ENCODE measurements at places on chromosomes 1 and 21.

DNA sequence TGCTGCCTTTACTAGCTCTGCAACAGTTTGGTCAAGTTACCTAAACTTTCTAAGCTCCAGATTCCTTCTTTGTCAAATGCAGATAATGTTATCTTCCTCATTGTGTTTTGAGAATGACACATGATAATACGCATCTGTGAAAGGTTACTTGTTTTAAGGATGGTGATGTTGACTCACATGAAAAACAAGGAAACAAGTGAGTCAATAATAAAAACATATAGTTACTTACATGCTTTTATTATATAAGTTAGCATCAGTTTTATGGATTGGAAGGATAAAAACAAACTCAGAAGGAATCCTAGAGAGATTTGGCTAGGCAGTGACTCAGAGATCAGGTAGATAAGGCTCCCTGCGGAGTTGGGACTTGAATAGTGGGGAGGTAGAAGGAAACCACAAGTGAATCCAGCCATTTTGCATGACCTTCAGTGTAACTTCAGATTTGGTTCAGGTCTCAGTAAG is 144.6 kb downstream of the LMO4 start:
- DNase-seq, result no peak

GRCh38 chr1:230976360-230976759 is 2.3 kb downstream of the TTC13 start:
- DNase-seq, result no peak

GRCh38 chr1:164589961-164590507 is 31.1 kb downstream of the PBX1 start:
- DNase-seq, result no peak

DNA sequence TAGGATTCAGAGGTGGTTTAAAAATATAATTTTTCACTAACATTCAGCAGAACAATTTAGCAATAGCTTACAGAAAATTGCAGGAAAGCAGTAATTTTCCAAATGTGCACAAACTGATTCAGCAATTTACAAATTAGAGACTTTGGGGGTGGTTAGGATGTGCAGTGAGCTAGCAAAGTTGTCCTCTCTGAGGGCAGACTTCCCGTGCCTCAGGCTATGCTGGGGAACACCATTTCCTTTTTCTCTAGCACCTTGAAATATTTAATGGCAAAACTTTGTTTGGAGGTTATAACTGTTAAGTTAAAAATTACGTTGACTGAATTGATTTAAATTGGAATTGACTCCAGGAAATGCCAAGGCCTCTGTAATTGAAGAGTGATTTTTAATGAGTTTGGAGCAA is 258.9 kb downstream of the PTBP2 start:
- DNase-seq, result no peak

DNA sequence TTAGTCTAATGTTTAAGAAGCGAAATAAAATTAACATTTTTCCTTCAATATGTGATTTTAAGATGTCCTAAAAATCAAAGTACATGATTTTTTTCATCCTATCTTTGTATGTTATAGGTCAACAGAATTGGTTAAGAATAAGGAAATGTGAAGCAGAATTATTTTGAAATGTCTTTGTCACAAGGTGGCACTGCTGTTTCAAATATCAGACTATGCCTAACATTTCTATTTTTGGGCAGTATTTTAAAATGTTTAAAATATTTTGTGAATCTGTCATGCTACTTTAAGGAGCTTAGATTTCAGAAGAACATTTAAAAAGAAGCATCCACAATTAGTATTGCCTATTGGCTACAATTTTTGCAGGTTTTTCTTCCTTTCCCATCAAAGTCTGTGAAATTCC is 38.7 kb downstream of the AMY1C start:
- no peak for DNase-seq

DNA sequence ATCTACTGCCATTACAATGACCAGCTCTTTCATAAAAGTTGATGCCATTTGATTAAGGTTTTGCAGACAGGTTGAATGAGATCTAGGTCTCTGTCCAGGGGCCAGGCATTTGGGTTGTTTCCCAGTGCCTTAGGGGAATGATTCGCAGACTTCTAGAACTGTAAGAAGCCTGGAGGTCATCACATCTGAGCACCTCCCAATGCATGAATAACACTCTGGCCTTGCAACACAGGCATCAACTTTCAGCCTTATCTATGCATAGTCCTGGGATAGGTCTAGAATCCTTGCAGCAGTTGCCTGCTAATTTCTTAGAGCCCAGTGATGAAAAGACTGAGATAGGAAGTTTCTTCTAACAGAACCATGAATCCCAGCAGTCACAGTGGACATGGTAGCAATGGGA is 44.8 kb upstream of the KCND3 start:
- DNase-seq, result no peak

DNA sequence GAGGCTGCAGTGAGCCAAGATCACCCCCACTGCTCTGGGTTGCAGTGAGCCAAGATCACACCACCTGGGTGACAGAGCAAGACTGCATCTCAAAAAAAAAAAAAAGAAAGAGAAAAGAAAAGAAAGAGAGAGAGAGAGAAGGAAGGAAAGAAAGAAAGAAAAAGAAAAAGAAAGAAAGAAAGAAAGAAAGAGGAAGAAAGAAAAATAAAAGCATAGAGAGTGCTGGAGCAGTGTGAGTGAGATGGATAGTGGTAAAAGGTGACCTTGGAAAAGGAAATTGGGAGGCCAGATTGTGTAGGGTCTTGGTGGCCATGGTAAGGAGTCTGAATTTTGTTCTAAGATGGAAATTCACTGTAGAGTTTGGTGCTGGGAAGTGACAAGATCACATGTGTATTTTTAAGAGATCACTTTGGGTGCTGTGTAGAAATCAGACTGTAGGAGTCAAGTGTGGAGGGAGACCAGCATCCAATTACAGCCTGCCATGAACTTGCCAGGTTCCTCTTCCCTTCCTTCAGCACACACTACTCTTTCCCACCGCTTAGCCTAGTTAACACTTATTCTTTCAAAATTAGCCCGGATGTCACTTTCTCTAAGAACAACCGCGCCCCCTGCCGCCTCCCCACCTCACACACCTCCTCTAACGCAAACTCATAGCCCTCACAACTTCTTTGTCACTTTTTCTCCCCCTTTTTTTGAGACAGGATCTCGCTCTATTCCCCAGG is 17.9 kb downstream of the MTX1 start:
- peak; percentile 88 for DNase-seq

DNA sequence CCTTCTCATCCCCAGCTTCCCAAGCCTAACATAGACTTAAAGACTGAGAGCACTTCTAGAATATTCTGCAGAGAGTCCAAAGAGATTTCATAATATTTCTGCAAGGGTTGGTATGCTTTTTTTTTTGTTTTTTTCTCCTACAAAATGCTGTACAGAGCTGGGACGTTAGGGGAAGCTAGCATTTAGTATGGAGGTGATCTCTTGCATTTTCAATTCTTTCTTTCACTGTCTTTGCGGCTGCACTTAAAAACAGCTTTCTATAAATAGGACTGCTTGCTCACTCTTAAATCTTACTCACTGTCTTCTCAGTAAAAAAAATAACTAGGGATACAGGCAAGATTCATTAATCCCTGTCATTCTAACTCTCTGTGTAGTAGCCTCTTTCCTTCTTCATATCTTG is 7.4 kb downstream of the DSCAM start:
- DNase-seq, result no peak

DNA sequence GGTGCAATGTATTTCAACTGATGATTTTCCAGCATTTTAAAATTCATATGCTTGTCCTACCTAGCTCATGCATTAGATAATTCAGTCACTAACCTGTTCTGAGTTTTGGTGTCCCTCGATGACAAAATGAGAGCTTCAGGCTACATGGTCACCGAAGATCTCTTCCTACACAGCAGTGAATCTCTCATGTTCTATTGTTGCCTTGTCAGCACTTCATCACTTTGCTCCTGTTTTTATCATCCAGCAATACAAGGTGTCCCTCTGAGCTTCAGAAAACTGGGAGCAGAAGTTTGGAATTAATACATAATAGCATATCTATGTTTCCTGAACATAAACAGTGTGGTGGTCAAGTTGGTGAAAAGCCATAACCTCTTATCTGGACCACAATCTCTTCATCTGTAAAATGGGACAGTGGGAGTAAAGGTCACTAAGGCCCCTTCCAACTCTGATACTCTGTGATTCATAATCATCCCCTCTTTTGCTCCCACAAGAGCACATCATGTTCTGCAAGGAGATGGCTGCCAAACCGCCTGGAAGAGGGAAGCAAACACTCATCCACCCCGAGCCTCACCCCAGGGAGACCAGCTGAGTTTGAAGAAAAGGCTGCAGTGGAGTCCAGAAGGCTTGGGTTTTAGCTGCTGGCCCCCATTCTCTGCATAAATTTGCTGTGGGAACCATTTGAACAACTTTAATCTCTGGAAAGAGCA is 137.9 kb upstream of the F3 start:
- no peak for DNase-seq

DNA sequence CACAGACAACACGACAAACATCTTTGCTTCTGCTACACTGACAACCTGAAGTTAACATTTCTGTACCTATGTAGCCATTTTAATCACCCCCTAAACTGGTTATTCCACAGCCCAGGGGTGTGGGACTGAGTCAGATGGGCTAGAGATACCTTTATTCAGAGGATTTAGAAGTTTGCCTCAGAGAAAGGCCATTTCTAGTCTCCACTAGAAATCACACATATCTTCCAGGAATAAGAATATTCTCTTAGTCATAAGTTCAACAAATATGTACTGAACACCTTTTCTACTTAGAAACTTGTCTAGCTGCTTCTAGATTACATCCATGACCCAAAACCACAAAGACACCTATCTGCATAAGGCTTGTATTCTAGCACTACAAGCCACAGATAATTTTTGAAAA is 38.8 kb downstream of the ERG start:
- no peak for DNase-seq

DNA sequence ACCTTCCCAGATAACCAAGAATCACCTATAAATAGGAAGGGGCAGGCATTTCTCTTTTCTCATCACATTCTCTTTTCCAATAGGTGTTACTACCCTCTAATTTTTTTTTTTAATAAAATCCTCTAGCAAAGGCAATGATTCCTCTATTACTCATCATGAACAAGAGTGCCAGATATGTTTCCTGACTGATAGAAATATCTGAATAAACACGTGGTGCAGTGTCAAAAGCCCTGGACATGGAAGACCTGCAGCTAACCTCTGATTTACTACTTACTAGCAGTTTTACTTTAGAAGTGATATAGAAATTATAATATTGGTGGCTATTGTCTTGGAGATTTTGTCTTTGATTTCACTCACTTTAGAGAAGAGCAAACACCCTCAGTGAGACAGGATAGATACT is 194.6 kb upstream of the SAMSN1 start:
- no peak for DNase-seq

- DNase-seq, result no peak
Observed at GRCh38 chr1:108813326-108813725, 43.6 kb downstream of the AKNAD1 start.

- DNase-seq, result no peak
Observed at GRCh38 chr1:153933955-153934354, 11.2 kb upstream of the GATAD2B start.

DNA sequence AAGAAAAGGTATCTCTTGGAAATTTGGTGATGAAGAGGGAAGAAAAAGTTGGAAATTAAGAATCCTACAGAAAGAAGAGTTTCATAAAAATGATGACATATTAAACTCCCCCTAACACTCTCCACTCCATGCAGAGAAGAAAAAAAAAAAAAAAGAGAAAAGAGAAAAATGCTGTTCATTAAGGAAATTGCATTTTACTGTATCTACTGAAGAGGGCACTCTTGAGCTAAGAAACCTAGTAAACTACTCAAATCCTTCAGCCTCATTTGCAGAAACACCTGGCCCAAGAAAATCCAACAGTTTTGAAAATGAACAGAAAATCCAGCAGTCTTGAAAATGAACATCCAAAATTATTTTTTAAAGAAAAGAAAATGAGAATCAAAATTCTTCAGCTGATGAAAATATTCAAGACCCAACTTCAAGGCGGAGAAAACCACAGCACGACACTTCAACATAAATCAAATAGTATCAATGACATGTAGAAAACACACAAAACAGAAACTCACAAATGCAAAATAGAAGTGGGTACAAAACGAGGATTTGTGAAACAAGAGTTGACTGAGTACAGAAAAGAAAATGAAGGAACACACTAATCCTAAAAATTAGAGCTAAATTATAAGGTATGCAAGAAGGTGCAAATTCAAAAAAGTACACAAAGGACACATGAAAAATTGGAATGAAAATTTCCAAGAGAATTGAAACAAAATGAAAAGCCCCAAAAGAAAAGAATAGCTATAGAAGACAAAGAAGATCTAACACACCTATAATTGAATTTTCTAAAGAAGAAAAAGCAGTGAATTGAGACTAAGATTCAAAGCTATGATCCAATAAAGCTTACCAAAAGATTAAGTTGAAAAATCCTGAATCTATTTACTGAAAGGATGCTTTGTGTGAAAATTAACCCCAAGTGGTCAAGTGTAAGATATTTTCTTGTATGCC is 73.2 kb upstream of the DNAJC6 start:
- peak; percentile 45 for DNase-seq

DNA sequence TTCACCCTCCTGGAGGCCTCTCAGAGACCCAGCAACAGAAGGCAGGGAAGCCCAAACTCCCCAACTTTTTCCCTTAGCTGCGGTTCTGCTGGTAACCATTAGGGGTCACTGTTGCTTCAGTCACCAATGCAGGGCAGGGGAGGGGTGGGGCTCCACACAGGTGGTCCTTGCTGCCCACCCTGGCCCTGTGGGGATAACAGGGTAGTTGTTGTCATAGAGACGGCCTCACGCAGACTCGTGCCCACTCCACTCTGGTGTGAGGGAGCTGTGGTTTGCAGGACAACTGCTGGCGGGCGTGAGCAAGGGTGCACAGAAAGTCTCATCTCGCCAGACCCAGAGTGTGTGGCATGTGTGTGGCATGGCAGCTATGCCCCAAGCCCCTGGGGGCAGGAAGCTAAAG is 19.9 kb downstream of the INSRR start:
- DNase-seq, result peak; percentile 38

DNA sequence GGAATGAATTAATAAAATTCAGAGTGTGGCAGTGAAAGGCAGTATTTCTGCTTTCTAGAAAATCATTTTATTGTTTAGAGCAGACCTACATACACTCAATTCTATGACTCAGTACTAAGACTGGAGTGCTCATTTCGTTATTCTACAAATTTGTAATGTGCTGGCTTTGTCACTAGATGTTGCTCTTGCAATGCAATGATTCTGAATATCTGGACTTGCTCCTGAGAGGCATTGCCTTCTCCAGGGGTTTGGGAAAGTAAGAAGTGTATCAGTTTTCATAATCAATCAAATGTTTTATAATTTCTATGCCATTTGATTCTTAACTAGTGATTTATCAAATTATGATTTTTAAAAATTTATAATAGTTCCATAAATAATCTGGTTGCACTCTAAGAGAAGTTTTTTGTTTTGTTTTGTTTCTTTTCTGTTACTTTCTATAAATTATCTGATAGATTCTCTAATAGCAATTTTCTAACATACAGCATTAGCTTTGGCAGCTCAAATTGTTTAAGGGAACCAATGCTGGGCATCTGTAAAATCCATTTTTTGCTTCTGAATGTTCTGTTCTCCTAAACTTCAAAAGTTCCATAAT is 280.5 kb upstream of the SGIP1 start:
- DNase-seq, result peak; percentile 73

DNA sequence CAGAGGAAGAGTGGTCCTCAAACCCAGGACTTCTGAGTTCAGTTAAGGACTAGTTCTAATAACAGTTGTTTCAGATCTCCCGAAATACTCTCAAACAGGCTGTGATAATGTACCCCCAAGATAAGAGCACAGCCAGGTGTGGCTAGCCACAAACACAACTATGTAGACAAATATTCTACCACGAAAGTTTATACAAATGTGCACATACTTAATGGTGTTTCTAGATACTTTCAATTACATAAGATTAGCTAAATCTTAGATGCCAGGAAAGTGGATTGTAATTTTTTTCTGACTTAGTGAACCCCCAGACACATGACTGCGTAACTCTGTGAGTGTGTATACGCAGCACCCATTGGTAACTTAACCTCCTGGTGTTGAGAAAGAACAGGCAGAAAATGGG is 270.0 kb downstream of the USP25 start:
- DNase-seq, result no peak
